Daoy (cell line): ENCODE measurements at places on chromosomes 13 and 19. TPM values are rescaled to one million over a fixed set of nuclear protein-coding genes. Genes with fewer than 3 reads are reported as not detected.

The LGALS7 gene
- not detected in 2 replicates for total RNA-seq

DNA sequence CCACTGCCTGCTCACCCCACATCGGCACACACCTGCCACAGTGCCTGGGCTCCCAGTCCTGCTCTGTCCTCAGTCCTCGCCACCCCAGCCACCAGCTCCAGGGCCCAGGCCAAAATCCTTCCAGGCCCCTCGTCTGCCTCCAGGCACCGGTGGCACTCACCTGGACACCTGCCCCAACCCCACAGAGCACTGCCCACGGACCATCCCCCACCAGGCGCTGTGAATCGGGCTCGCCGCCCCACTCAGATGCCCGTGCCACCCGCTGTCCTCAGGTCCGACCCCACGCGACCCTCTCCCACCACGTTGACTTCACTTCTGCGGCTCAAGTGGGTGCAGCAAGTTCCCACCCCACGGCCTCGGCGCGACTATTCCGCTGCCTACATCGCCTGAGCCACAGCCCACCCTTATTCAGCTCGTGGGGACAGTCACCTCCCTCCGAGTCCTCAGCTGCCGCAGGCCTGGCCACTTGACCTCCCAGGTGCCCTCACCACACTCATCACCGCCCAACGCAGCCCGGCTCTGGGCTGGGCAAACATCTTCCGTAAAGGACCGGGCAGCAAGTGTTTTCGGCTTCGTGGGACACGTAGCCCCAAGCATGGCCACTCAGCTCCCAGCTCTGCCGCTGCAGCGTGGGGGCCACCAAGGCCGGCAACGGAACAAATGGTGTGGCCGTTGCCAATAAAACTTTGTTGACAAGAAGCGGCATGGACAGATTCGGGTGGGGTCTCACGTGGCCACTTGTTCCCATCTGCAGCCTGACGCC is 5.7 kb downstream of the PIP5K1C start:
- DNase-seq, result no peak

GRCh38 chr13:101493541-101493940 is 41.1 kb downstream of the ITGBL1 start:
- no peak for DNase-seq

DNA sequence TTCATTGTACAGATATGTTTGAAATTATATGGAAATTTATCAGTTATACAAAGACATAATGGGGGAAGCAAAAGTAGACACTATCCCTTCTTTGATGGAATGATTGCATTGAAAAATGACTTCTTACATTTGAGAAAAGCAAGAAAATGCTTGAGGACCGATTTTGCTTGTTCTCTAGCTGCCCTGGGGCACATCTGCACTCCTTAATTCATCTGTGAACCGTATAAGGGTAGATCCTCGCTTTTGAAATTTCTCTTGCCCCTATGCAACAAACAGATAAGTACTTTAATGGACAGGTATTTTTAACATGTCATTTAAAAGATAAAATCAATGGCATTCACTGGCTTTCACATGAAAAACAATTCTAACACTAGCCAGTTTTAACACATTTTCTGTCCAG is 13.5 kb upstream of the MLNR start:
- DNase-seq, result no peak

DNA sequence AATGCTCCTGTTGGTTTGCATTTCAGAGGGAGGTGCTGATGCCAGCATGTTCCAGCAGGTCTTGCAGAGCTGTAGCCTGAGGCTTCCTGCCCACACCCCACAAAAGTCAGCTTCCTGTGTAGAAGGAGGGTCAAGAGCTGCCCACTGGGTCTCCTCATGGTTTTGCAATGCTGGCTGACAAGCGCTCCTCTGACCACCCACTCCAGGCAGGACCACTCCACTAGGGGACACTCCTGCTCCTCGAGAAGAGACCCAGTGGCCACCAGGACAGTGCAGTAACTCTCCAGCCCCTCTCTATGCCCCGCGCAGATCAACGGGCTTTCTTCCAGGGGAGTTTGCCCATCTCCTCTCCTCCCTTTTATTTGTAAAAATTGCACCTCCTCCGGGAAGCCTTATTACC is 72.9 kb upstream of the UQCRFS1 start:
- peak; percentile 31 for DNase-seq

DNA sequence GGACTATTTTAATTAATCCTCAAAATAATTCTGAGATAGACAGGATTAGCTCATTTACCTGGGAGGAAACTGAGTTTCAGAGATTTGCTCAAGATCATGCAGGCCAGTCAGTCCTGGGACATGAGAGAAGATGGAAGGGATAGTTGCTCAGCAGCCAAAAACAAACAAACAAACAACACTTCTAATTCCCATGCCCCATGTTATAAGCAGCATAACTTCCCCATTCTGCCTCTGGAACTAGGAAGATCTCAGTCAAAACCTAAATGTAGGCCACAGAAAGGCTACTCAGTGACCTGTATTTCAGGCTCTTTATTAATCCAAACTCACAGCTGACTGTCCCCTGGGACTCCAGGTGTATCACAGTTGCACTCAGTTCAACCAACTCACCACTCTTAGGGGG is 489.2 kb upstream of the NBEA start:
- no peak for DNase-seq

DNA sequence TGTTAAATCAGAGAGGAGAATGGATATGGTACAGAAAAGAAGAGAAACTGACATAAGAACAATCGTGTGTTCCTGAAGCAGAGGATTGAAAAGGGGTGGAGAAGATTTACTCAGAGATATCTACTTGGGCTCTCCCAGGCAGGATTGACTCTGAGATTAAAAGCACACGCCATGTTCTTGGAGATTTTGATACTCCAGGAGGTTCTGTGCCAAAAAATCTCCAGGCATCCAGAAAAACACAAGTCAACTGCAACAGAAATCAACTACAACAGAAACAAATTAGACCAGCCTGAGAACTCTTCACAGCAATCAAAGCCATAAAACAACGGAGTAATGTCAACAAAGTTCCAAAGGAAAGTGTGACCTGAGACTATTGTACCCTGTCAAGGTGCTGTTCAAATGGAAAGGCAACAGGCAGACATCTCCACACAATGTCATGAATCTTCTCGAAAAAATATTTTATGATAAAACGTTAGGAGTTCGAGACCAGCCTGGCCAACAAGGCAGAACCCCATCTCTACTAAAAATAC is 104.2 kb downstream of the UBL3 start:
- DNase-seq, result no peak

- DNase-seq, result peak; percentile 11
These were observed 49.9 kb upstream of the UBAC2 start for GRCh38 chr13:99150575-99151361.

DNA sequence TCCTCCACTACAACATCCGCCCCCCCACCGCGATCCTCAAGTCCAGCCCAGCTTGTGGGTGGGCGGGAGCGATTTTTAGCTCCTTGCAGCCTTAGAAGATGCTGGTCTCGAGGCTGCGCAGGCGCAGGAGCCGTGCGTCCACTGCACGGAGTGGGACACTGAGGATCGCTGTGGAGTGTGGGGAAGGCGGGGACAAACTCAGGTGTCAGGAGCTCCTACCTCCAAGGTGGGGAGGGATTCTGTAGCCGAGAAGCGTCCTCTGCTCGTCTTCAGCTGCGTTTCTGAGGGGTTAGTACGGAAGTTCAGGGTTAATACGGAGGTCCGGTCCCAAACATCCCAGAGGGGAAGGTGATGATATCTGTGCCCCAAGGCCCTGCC is at the start of gene RTBDN:
TSS of gene RTBDN (minus strand) at position 14 of the 378 bp plus-strand sequence. CDS start 4,600 bp downstream, outside the sequence.
- DNase-seq, result peak; percentile 66

The CEACAM4 gene
- not detected in 2 replicates for total RNA-seq

The OR10H2 gene
- total RNA-seq, result not detected in 2 replicates

DNA sequence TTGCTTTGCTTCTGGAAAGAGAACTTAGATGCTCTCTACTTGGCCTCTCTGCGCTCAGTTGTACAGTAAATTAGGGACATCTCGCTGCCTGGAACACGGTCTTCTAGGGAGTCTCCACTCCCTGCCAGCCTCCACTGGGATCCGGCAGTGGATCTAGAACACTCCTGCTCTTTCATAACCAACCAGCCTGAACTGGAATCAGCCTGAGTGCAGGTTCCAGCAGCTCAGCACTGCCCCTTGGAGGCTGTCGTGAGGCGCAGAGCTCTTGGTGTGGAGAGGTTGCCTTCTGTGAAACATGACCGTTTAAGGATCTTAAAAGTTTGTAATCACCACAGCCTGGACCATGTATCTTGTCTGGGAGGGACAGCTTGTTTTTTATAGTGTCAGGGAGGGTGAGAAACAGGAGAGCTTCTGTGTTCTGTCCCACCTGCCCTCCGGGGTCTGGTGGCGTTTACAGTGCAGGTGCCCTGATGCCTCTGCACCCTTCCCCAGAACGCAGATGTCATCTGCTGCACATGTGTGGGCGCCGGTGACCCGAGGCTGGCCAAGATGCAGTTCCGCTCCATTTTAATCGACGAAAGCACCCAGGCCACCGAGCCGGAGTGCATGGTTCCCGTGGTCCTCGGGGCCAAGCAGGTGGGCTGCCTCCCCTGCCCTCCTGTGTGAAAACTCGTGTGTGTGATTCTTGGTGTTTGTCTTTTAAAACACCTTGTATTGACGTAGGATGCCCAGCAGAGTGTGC is 24.8 kb downstream of the UPF1 start:
- DNase-seq, result no peak

DNA sequence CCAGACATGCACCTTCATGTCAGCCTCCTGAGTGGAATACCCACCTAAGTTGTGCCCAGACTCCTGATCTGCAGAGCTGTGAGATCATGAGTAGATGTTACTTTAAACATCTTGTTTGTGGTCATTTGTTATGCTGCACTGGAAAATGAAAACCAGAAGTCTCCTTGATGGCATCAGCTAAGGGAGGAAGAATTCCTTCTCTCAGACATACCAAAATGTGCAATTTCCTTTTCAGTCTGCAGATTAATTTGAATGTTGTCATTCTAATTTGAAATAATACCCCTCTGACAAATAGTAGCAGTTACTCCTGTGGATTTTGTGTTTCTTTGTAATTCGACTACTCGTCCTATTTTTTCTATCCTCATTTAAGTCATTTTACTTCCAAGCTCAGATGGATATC is 59.3 kb downstream of the ITGBL1 start:
- no peak for DNase-seq

DNA sequence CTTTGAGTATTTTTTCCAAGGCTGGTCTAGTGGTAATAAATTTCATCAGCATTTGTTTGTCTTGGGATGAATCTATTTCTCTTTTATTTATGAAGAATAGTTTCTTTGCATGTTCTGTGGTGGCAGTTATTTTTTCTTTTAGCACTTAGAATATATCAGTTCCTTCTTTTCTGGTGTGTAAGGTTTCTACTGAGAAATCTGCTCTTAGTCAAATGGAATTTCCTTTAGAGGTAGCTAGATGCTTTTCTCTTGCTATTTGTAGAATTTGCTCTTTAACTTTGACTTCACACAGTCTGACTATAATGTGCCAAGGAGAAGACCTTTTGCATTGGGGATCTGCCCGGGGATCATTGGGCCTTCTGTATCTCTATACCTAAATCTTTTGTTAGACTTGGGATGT is 4.1 kb upstream of the SIGLEC6 start:
- no peak for DNase-seq

DNA sequence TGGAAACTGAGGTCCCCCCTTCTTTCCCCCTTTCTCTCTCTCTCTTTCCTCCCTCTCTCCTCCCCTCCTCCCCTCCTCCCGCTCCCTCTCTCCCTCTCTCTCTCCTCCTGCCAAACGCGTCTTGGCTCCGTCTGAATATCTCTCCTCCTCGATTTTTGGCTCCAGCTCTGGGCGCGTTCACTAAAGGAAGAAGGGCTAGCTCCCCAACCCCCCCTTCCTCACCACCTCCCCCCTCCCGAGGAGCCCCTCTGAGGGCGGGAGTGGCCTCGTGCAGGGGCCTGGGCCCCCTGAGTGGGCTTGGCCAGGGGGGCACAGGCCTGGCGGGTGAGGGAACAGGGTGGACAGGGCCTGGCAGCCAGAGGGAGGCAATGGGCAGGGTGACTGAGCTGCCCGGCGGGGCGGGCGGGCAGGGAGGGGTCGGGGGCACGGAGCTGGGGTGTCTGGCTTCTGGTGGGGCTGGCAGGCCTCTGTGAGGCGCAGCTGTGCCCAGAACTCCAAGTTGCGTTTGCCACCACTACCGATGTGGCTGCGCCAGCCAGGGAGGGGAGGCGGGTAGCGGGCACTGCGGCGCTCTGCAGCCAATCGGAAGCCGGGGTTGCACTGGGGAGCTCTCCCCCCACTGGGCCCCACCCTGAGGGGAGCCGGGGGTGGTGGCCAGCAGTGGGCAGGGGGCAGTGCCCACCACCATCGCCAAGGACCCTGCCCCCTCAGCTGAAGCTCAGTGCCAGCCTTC is 7.1 kb downstream of the NFIX start:
- no peak for DNase-seq

The ZNF813 gene
- total RNA-seq, result 4.4 and 8.0 TPM in 2 replicates

The ZNF8 gene
- 3.1 and 3.5 TPM in 2 replicates for total RNA-seq

DNA sequence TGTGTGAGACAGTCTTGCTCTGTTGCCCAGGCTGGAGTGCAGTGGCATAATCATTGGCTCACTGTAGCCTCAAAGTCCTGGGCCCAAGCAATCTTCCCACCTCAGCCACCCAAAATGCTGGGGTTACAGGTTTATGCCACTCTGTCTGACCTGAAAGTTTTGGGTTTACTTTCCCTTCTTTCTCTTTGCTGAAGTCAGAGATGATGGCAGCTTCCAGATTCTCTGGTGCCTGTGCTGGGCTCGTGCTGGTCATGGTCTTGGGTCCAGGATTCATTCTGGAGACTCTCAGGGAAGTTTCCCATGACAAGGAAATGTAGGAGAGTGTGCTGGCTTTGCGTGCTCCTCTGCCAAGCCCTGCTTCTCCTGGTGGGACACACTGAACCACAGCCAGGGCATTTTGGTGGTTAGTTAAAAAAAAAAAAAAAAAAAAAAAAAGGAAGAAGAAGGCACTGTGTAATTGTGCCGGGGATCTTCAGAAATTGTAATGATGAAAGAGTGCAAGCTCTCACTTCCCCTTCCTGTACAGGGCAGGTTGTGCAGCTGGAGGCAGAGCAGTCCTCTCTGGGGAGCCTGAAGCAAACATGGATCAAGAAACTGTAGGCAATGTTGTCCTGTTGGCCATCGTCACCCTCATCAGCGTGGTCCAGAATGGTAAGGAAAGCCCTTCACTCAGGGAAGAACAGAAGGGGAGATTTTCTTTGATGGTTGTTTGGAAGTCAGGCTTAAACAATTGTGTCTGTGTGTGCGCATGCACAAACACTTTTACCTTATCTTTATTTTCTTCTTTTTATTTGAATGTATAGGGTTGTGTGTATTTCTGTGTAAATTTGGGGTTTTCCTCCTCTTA is at the start of gene ALOX5AP:
TSS of gene ALOX5AP (plus strand) at position 519 of the 847 bp plus-strand sequence. CDS start at position 582, 63 bp downstream.
- no peak for DNase-seq

- DNase-seq, result no peak
These were observed at the start of gene ATP12A for GRCh38 chr13:24680258-24680920. Gene ATP12A, plus strand, starts transcription at chr13:24680408. Its CDS starts 336 bp downstream, at chr13:24680744.

GRCh38 chr13:50224534-50224933 is 209.3 kb downstream of the KCNRG start:
- peak; percentile 27 for DNase-seq

DNA sequence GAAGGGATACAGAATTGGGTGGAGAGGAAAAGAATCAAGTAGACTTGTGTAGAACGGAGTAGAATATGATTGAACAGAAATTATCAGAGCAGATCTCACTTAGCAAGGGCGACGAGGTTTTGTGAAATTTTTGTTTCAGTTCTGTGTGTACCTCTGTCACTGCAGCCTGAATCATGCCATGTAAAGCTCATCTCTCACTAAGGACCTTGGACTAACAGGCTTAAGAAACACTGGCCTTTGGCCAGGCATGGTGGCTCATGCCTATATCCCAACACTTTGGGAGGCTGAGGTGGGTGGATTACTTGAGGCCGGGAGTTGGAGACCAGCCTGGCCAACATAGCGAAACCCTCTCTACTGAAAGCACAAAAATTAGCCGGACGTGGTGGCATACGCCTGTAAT is 62.6 kb downstream of the MYH14 start:
- DNase-seq, result no peak
